HT-29 (cell line): ENCODE measurements at places on chromosomes 13 and 19. TPM values are rescaled to one million over a fixed set of nuclear protein-coding genes. Genes with fewer than 3 reads are reported as not detected.

ICAM5 gene
- 0.34 and 0.56 TPM in 2 replicates for total RNA-seq

LGALS4 gene
- 959 and 1,005 TPM in 2 replicates for total RNA-seq

POU4F1 gene
- not detected in 2 replicates for total RNA-seq

LILRA6 gene
- total RNA-seq = not detected in 2 replicates

C19orf81 gene
- not detected in 2 replicates for total RNA-seq

DNA sequence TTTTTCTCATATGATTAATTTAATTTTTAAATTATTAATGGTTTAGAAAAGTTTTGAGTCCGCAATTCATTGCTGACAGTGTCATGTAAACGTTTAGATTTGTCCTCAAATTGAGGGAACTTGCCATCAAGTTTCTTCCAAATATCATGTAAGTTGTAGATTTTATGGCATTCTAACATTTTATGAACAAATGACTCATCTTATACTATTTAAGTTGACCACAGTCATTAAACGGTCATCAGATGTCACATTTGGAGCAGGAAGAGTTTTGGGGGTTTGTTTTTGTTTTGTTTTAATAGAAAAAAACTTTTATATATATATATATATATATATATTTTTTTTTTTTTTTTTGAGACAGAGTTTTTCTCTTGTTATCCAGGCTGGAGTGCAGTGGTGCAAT lies 4.3 kb downstream of the ZNF114 start:
- peak; percentile 25 for DNase-seq

- no peak for DNase-seq
Observed at GRCh38 chr13:110713642-110713952, at the start of gene ING1. Gene ING1, plus strand, starts transcription at chr13:110713700. Its CDS starts 450 bp downstream, at chr13:110714150.

DNA sequence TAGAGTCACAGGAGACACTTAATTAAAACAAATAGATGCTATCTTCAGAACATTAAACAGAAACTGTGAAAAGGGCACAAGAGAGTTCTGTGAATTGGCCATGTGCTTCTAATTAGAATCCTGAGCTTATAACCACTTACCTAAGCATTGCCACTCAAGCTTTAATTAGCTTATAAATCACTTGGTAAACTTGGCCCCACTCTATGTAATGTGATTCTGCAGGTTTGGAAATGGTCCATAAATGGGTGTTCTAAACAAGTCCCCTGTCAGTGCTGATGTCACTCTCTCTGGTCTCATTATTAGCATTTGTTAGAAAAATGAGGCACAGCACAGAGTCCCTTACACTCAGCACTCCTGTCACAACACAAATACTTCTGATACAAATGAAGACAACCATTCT lies 18.0 kb downstream of the ZNF91 start:
- DNase-seq = no peak

- no peak for DNase-seq
Observed at GRCh38 chr19:15288146-15288963, 44.0 kb downstream of the BRD4 start.

GRCh38 chr19:48249502-48250014 lies 6.2 kb downstream of the CARD8 start:
- DNase-seq = no peak
